Breast epithelium (tissue), 4 donors: ENCODE measurements at places on chromosomes 5 and 9. TPM values are rescaled to one million over a fixed set of nuclear protein-coding genes. Genes with fewer than 3 reads are reported as not detected.

GRCh38 chr5:65819905-65820240, 97.9 kb downstream of the NLN start:
- DNase-seq = no peak

DNA sequence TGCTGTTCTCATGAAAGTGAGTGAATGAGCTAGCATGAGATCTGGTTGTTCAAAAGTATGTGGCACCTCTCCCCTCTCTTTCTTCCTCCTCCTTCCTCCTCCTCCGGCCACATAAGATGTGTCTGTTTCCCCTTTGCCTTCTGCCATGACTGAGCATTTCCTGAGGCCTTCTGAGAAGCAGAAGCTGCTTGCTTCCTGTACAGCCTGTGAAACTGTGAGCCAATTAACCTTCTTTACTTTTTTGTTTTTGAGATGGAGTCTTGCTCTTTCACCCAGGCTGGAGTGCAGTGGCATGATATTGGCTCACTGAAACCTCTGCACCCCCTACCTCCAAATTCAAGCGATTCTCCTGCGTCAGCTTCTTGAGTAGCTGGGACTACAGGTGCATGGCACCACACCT, 6.1 kb downstream of the S100Z start:
- no peak for DNase-seq

DNA sequence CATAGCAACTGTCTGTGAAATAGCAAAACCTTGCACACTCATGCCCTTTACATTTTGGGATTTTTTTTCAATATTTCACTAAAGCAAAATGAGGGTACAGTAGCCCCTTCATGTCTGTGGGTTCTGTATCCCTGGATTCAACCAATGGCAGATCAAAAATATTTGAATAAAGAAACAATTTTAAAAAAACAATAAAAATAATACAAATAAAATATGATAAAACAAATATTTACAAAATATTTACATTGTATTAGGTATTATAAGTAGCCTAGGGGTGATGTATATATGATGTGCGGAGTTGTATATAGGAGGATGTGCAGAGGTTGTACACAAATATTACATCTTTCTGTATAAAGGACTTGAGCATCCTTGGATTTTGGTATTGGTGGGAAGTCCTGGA, 67.3 kb upstream of the CDH10 start:
- DNase-seq = no peak

DNA sequence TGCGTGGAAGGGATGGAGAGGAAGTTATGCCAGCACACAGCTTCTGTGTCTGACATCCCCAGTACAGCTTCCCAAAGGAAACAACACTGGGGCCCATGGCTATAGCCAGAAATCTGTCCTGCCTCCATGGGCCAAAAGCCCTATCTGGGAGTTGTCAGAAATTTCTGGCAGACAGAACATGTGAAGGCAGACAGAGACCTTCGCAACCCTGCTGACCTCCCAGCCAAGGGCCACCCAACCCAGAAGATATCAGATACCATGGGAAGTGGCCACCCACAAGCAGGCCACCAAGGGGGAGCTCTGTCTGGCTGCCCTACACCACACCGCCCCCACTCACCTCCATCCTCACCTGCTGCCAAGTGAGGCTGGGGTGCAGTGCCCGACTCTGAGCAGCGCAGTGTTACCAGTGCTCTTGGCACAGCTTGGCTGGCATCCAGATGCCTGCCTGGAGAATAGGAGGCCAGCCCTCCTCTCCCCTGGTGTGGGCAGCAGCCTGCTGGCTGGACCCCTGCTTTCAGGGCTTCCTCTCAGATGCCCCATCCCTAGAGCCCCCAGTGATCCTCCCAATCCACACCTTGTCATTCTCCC, 61.6 kb upstream of the NEURL1B start:
- no peak for DNase-seq

DNA sequence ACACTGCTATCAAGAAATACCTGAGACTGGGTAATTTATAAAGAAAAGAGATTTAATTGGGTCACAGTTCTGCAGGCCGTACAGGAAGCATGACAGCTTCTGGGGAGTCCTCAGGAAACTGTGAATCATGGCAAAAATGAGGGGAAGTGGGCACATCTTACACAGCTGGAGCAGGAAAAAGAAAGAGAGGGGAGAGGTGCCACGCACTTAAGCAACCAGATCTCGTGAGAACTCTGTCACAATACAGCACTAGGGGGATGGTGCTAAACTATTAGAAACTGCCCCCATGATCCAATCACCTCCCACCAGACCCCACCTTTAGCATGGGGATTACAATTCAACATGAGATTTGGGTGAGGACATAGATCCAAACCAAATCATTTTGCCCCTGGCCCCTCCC, 105.5 kb upstream of the CPLX2 start:
- DNase-seq = no peak

- DNase-seq = no peak
Observed at GRCh38 chr5:35758151-35758724, 98.5 kb upstream of the IL7R start.

Gene CCNJL
- 4.2 TPM for total RNA-seq

DNA sequence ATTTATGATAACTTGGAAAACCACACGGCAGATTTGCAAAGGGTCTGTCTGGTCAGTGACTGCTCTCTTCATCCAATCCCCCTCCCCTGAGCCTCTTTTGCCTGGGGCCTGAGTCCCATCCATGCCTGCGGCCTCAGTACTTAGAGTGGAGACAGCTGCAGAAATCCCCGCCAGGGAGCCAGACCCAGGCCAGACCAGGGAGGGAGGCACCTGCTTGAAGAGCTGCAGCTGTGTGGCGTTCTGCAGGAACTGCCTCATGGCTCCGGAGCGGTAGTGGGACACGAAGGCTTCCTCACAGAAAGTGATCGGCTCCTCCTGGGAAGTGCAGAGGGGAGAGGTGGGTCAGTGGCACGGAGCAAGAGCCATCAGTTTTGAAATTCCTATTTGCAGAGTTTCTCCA, 101.6 kb downstream of the CRB2 start:
- no peak for DNase-seq

- no peak for DNase-seq
Observed at GRCh38 chr5:142918959-142919635, 148.9 kb downstream of the ARHGAP26 start.

DNA sequence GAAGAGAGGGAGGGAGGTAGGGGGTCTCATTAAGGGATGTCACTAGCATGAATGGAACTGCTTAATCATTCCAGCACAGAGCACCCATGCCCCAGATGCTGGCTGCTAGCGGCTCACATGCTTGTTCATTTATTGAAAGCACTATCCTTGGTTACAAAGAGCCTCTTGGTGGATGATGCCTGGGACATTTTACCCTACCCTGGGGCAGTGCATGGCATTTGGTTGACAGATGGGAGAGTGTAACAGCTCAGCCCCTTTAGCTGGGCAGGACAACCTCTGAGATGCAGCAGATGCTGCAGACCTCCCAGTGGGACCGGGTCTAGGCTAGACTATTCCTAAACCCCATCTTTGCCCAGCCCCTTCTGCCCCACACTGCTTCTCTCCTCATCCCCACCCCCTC, 46.9 kb upstream of the TCERG1 start:
- no peak for DNase-seq

DNA sequence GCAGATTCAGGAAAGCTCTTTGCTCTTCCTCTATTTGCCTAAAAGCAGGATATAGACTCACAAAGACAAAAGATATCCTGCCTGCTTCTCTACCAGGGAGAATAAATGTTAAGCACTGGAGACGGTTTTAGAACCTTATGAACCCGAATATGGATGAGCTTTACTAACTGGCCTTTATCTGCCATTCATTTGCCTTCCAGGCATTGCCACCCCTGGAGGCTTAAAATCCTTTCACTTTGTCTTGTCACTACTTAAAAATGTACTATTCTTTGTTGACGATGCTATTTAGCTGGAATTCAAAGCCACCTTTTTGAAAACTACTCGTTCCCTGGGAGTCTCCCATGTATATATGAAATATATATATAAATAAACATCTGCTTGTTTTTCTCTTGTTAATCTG, 23.2 kb upstream of the LVRN start:
- no peak for DNase-seq

DNA sequence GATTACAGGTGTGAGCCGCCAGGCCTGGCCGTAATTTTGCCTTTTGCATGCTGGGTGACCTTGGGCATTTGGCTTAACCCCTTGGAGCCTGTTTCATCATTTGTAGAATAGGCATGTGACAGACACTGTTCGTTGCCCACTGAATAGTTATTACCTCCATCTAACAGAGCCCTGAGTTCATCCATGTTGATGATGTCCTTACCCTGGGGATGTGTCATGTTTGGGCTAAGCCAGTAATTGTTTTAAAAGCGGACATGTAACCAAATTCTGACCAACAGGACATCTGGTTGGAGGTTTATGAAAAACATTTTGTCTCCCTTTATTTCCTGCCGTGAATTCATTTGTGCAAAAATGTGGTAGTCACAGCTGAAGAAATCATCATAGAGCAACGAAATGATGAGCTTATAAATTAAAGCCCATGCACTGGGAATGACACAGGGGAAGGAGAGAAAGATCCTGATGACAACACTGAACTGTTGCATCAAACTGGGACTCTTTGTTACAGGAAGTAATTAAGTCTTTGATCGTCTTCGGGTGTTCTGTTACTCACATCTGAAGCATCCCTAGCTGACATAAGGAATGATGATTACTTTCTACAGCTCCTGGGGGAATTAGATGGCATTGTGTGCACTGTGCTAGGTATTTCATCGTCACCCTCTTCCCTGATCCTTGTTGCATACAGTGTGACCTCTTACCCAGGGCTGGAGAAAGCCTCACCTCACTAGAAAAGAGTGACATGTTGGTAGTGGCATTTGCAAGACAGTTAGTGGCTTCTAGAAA, 117.8 kb downstream of the FGF18 start:
- no peak for DNase-seq
